ENCODE measurements at places on chromosomes 7 and 10.

DNA sequence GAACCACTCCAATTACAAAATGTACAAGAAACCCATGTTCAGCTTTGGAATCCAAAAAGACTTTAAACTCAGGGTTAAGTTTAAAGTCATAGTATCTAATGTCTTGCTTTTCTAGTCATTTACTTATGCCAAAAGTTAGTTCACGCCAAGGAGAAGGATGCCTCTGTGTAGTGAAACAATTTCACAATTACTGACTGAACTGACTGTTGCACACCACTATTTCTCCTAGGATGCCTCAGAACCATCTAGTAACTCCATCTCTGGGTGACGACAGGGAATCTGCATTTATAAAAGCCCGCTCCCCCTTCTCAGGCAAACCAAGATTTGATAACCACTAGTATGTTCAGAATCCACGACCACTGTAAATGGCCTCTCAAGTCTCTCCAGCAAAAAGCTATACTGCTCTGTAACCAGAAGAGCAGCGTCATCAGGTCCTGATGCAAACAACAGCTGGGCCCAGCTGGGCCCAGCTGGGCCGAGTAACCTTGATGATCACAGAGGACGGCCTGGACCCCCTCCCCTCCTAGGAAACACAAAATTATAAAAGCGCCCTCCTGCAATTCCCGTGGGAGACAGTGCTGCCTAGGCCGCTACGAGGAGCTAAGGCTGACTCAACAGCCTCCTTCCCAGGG is 680 bp upstream of the ADO start:
- DNase-seq = no peak

- DNase-seq = no peak
Measured at GRCh38 chr7:139875821-139876241, 46.8 kb downstream of the TBXAS1 start.

DNA sequence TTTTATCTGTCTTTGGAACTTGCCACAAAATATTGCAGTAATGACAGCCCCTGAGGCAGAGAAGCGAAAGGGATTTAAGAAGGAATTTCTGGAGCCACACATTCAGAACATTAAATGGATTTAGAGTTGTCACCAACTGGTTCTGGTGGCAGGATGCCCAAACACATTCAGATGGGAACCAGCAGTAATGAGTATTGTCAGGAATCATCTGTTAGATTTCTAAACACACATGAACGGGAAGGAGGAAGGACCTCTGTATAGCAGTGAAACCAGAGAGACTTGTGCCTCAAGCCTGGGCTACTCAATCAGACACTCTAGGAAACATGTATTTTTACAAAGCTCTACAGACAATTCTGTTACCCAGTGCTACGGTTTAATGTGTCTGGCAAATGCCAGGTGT is 103.8 kb upstream of the CCNY start:
- no peak for DNase-seq

DNA sequence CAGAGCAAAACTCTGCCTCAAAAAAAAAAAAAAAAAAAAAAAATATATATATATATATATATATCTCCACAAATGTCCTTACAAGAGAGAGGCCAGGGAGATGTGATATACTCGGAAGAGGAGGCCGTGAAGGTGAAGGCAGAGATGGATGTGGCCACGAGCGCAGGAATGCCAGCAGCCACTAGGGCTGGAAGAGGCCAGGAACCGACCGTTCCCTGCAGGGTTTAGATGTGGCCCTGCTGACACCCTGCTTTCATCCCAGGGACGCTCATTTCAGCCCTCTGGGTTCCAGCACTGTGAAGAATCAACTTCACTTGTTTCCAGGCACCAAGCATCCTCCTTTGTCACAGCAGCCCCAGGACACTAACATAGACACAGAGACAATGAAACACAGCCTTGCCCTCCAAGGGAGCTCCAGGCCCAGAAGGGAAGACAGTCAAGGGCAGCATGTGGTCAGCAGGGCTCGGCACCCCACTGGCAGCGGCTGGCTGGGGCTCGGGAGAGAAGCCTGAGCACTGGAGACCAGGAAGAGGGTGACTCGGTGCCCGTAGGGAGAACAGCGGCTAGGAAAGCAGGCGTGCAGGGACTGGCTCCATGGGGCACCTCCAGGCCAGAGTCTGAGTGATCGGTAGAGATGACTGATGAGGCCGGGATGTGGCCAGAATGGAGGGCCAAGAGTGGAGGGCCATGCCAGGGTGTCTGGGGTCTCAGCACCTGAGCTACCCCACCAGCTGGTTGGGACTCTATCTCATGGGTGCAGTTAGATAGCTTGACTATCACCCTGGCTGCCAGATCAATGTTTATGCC is 7.6 kb downstream of the WDR86 start:
- no peak for DNase-seq

- DNase-seq = no peak
Measured at GRCh38 chr10:112728118-112728883, 221.7 kb upstream of the TCF7L2 start.

GRCh38 chr7:129083525-129083924 is 28.6 kb upstream of the TNPO3 start:
- no peak for DNase-seq

- no peak for DNase-seq
Measured at GRCh38 chr10:102732661-102733060, 11.1 kb upstream of the WBP1L start.

GRCh38 chr10:116836083-116836482 is 13.2 kb upstream of the ENO4 start:
- no peak for DNase-seq

- peak; percentile 60 for DNase-seq
Measured at GRCh38 chr7:99365318-99366141, 9.0 kb upstream of the ARPC1B start.

GRCh38 chr7:70347463-70348254 is 749.4 kb downstream of the AUTS2 start:
- DNase-seq = no peak

DNA sequence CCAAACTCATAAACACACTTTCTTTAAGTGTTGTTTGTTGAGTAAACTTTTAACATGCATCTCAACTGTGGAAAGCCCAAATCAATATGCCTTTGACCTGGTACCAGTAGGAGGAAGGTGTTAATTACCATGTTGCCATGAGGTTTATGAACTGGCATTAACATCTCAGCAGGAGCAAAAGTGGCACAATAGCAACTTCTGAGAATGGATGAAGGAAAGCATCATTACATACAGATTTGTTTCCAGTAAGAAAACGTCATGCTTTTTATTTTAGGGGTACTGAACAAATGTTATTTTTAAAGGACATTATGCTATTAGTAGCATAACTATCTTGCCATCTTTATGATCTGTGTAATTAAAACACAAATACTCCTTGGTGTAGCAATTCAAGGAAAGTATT is 51.1 kb downstream of the ARMC3 start:
- DNase-seq = no peak

DNA sequence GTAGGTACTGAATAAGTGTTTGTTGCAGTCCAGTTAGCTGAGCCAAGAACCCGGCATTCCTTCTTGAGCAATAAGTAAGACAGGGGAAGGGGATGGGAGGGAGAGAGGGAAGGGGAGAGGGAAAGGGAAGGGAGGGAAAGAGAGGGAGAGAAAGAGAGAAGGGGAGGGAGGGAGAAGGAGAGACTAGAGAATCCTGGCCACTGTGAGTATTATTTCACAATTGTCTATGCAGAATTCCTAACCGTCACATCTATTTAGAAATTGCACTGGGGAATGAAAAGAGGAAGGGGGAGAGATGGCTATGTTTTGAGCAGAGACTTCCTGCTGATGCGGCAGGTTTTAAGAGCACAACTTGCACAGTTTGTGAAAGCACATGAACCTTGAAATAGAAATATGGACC is 251.4 kb upstream of the ZMIZ1 start:
- DNase-seq = no peak

GRCh38 chr10:109937460-109938065 is 14.3 kb upstream of the XPNPEP1 start:
- DNase-seq = no peak

GRCh38 chr7:156673454-156673853 is 32.9 kb downstream of the RNF32 start:
- DNase-seq = no peak

DNA sequence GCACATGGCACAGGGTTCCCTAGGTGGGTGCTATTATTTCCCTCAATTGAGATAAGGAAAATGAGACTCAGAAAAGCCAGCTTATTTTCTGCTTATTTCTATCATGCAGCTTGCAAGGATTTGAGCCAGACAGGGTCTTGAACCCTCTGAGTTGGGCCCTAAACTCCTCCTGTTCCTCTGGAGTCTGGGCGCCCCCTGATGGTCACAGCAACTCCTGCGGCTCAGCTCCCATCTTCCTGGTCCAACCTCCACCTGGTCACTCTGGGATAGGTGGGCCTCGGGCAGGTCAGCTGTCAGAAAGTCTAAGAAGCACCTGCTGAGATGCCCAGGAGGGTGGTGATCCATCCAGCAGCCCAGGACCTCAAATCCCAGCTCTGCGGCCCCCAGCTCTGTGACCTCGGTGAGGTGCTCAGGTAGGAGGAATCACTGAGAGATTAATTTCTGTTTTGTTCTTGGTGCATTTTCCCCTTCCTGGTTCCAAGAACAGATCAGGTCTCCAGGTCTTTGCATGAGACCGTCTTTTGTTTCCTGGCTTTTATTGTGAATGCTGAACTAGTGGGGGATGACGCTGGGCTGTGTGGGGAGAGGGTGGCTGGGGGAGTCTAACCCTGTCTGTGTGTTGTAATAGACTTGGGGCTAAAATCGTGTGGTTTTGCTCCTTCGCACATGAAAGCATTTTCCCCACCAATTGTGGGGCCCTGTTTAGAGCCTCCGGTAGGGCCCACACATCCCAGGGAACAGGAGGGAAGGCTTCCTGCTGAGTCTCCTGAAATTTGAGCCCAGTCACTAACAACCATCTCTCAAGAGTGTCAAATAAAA is 32.8 kb downstream of the TMEM130 start:
- DNase-seq = peak; percentile 42

- no peak for DNase-seq
Measured at GRCh38 chr10:25504306-25504705, 329.5 kb downstream of the GPR158 start.

- DNase-seq = no peak
Measured at GRCh38 chr7:30352169-30352568, 67.8 kb downstream of the ZNRF2 start.

DNA sequence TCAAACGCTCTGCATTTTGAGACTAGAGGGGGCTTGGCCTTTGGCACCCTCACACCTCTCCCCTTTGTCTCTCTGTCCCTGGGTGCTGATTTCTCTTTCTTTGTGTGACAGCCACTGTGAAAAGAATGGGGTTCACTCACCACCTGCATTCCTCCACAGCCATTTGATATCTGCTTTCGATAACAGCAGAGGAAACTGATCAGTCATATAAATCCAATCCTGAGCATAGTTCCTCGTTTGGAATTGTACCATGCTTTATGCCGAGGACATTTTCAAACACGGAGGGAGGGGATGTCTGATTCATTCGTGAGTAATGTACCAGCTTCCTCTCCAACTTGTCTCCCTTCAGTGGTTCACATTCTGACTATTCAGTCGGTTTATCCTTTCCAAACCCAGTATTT is 15.8 kb downstream of the MET start:
- no peak for DNase-seq

DNA sequence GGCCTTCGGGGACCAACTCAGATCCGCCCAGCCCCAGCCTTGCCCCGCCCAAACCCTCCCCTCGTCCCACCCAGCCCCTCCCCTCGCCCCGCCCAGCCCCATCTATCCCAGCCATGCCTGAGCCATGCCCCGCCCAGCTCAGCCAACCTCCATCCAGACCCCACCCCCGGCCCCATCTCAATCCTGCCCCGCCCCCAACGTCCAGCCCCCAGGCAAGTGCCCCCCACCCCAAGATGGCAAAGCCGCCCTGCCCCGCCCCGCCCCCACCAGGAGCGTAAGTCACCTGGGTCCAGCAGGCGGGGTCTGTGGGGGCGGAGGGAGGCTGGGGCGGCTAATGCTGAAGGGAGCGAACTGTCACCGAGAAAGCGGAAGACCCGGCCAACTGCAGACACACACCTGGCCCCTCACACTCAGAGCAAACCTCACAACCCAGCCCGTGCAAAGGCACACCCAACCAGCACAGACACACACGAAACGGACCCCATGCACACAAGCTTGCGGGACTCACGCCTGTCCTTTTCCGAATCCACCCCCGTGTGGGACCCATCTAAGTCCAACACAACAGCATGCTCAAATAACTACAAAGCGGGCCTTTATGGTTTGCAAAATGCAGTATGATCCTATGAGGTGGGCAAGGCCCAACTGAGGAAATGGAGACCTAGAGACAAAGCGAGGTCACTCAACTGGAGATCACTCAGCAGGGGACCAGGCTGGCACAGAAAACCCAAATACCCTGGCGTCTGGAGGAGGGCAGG is 11.5 kb upstream of the OGA start:
- peak; percentile 63 for DNase-seq

GRCh38 chr7:71988201-71988600 is 423.9 kb downstream of the CALN1 start:
- no peak for DNase-seq

DNA sequence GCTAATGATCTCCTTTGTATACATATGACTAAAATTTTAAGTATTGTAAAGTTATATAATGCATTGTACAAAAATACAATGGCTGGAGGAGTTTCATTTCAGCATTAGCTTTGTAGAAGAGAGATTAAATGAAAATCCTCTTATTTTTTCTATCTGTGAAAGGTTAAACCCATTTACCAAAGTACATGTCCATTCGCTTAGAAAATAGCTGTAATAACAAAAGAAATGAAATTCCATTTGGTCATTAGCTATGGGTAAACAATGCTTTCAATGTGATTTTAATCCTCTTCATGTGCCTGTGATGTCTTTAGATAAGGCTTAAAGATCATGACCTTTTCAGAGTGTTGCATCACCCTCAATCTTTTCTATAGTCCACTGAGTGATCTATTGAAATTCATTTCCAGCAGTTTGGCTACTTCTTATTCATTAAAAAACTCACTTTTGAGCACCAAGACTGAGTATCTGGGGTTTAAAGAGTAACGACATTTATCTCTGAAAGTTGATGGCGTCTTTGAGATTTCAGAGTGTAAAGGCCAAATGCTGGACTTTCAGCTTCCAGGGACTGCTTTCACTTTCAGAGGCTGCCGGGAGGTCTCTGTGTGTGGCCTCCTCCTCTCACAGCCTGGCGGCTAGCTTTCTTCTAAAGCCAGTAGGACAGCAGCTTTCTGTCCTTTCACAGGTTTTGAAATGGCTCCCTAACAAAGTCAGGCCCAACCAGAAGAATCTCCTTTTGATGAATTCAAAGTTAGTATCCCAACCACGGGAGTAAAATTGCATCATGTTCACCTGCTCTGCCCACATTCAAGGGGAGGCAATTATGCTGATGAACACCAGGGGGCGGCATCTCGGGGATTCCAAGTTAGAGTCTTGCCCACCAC is 701.4 kb upstream of the COBL start:
- no peak for DNase-seq

DNA sequence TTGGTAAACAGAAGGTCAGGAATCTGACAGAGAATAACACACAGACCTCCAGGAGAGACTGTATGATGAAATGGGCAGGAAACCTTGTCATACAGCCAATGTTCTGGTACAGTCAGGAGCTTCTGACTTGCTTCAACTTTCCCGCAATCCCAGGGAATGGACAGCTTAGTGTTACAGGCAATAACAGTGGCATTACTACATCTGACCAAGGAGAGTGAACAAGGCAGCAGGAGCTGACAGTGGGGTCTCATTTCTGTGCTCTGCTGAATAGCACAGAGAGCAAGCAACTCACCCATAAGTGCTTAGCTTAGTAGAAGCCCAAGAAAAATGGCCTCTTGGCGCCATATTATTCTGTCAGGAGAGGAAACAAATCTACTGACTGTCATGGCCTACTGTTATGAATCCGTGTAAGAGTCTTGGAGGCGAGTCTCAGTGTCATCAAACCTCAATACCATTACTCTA is 186.2 kb upstream of the MTPN start:
- no peak for DNase-seq

GRCh38 chr7:25391961-25392587 is 163.8 kb upstream of the NPVF start:
- DNase-seq = no peak
